ENCODE measurements at places on chromosomes 5 and 9.

GRCh38 chr5:172715931-172716682 lies 54.9 kb downstream of the DUSP1 start:
- DNase-seq: no peak

DNA sequence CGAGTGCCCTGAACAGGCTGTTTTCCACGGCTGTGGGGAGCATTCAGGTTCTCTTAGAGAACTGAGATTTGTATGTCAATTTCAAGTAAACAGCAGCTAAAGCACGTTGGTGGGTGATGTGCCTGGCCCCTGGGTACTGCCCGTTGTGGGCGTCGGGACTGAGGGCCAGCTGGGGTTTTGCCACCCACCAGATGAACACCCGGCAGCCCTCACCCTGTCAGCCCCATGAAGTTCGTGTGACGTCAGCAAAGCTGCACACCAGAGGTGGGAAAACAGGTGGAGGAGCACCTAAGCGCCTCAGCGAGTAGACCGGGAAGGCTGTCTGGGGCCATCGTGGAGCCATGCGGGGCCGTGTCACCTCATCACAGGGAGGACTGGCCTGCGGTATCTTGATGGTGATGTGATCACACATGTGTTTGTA lies 9.2 kb downstream of the CEP72 start:
- no peak for DNase-seq

GRCh38 chr9:71895117-71895516 lies 15.9 kb downstream of the ABHD17B start:
- no peak for DNase-seq

- DNase-seq: peak; percentile 79
Observed at GRCh38 chr5:136080483-136081216, 51.9 kb downstream of the TGFBI start.

DNA sequence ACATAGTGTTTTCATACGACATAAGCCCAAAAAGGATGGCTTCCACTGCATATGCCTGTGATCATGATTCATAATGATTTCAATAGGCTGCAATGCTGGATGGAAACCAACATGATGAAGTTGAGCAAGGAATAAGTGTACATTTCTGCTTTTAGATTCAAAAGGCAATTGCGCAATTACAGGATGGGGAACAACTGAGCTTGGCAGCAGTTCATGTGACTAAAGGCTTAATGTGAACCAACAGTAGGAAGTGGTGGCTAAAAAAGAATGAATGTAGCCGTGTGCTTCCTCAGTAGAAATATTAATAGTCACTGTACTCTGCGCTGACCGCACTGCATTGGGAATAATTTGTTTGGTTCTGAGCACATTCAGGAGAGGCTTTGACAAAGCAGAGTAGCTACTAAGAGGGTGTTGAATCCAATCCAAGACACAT lies 51.2 kb downstream of the SLC1A3 start:
- DNase-seq: no peak

DNA sequence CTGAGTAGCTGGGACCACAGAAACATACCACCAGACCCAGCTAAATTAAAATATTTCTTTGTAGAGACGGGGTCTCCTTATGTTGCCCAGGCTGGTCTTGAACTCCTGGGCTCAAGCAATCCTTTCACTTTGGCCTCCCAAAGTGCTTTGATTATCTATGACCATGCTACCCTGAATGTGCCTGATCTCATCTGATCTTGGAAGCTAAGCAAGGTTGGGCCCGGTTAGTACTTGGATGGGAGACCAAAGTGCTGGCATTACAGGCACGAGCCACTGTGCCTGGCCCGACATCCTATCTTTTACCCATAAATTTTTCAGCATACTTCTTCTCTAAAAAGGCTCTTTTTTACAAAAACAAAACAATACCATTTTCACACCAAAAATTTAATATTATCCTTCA lies 137.0 kb upstream of the LRRTM2 start:
- no peak for DNase-seq

- no peak for DNase-seq
Observed at GRCh38 chr9:126842220-126842842, 18.1 kb upstream of the ZBTB34 start.

GRCh38 chr9:129714511-129715061 lies 38.3 kb downstream of the PTGES start:
- DNase-seq: no peak

GRCh38 chr9:89676281-89676680 lies 71.5 kb downstream of the GADD45G start:
- no peak for DNase-seq

- no peak for DNase-seq
Observed at GRCh38 chr9:94600258-94600657, 6.6 kb upstream of the FBP2 start.

DNA sequence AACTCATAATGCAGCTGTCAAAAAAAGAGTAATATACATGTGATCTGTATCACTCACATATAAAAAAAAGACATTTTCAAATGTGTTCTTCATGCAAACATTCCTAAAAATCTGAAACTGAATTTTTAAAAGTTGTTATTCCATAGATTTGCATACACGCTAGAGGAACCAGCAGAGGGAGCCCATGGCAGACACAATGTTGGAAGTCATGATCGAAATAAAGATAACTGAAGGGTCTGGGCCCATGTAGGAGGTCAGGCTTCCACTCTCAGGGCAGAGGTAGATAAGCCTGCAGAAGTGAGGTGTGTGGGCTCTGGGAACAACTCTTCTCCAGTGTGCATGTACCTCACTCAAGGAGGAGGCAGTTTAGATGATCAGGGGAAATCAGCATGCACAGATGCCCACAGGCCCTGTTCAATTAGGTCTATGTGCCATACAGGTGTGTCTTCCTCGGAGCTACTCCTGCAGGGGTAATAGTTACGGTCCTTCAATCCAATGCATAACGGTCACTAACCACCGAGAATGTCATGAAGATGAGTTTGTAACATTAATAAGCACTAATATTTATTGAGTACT lies 208.6 kb downstream of the EPB41L4A start:
- DNase-seq: no peak

- no peak for DNase-seq
Observed at GRCh38 chr5:128053291-128053954, 30.1 kb upstream of the SLC12A2 start.

DNA sequence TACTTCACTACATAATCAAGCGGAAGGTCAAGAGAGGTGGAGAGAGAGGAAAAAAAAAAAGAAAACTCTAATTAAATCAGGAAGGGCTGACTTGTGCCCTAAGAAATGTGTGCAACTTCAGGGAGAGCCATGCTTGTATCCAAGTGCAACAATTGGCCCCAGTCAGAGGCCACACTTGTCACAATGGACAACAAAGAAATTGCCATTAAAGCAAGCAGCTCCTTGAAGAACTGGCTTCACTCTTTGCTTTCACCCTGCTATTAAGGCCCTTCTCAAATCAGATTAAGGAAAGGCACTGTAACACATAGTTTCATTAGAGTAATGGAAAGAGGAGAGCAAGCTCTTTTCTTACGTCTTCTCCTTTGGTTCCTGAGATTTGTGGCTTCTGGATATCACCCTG lies 480.9 kb upstream of the WWC1 start:
- no peak for DNase-seq

- no peak for DNase-seq
Observed at GRCh38 chr9:97573482-97574073, 59.6 kb downstream of the TSTD2 start.

- DNase-seq: no peak
Observed at GRCh38 chr9:80791836-80792235, 897.5 kb downstream of the TLE1 start.

DNA sequence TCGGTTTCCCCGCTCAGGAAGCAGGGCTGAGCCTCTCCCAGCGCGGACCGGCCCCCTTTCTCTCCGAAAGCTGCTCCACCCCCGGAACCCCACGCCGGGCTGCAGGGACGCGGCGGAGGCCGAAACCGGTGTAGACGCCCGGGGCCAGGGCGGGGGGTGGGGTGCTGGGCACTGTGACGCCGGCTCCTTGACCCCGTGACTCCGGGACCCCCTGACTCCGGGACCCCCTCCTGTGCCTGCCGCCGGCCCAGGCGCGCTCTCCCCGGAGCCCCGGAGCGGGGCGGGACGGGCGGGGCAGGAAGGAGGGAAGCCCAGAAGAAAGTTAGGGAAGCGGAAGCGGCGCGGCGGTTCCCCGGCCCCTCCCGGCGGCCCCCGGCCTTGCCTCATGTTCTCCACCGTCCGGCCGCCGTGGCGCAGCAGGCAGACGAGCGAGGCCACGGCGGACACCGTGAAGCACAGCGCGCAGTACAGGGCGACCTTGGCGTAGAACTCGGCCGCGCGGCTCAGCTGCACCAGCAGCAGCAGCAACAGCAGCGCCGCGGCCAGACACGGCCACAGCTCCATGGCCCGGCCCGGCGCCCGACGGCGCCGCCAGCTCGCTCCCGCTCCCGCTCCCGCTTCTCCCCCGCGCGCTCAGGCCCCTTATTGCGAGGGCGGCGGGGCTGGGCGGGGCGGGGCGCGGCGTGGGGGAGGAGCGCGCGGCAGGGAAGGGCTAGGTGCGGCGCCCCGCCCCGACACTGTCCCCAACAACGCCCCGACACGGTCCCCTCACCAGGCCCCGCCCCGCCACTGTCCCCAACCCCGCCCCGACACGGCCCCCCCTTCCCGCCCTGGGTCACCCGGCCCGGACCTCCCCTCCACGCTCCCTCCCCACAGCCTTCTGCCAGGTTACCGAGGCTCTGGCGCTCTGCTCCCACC lies at the start of gene AGPAT2:
TSS of gene AGPAT2 (minus strand) at position 664 of the 918 bp plus-strand sequence. CDS start at position 564, 100 bp downstream.
- DNase-seq: peak; percentile 99

DNA sequence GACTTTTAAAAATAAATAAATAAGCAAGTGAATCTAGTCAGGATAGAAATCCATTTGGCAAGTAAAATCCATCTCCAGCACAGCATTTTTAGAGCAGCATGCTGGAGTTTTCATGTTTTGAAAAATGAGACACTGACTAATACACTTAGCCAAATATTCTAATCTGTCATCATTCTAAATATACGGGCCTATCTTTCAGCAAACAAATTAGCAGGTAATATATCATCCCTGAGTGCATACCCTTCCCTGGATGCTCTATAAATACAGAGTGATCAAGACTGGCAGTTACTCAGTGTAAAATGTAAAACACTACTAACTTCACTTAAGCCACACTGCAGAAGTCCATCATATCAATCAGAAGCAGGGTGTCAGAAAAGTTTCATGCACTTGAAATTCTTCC lies 58.4 kb downstream of the MLLT3 start:
- no peak for DNase-seq
